Activated CD4-positive, alpha-beta T cell treated with anti-CD3 and anti-CD28 coated beads, Interleukin-2, amount 50 U/mL, for 4 hours (primary cell): ENCODE measurements at places on chromosomes 12 and 14.
A peak's percentile ranks its signal among the peaks of the same experiment; 100 is the strongest.

- DNase-seq, result no peak
Observed at GRCh38 chr12:101761350-101761749, 22.1 kb upstream of the SYCP3 start.

DNA sequence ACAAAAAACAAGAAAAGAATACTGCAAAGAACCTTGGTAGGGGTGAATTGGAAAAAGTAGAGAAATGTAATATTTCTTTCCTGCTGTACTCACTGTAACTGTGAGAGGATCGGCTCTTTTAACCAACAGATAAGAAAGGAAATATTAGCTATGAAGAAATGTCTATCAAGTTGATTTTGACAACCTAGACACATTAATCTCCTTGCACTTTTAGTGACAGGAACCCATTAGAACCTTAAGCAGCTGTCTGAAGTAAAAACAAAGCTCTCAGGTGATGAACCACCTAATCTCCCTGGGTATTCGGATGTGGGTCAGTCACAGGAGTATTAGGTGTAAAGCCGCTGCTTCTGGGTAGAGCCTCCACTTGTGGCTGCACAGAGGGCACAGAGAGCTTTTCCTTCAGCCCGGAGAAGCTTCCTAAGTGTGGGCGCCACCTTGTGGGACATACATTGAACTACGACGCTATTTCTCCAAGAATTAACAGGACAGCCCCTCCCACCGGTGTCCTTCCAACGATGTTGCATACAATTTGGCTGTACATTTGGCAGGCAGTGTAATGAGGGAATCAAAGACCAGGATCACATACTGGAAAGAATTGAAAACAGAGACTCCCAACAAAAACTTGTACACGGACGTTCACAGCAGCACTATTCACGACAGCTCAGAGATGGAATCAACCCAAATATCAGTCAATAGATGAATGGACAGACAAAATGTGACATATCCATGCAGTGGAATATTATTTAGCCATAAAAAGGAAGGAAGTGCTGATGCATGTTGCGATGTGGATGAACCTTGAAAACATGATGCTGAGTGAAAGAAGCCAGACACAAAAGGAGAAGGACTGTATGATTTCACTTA, 28.9 kb upstream of the MAPKAPK5 start:
- DNase-seq, result peak; percentile 47

DNA sequence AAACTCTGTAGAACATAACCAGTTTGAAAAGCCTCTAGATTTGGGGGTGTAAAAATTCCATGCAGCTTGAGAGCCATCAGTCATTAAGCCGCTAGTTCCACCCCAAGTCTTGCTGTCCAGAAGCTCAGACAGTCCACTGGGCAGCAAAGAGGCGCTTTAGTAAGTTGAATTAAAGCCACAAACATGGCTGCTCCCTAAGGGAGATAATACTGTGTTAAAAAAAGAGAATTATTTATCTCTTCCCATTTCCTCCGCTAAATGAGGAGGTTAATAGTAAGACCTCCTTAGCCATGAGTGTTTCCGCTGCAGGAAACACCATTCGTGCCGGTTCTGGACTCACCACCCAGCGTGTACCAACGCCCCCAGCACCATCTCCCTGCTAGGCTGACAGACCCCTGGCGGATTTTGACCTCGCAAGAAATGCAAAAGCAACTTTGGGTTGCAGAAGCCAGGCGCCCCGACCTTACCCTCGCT, 536 bp downstream of the TM7SF3 start:
- DNase-seq, result no peak

- no peak for DNase-seq
Observed at GRCh38 chr12:22333713-22334409, 646 bp downstream of the ST8SIA1 start.

DNA sequence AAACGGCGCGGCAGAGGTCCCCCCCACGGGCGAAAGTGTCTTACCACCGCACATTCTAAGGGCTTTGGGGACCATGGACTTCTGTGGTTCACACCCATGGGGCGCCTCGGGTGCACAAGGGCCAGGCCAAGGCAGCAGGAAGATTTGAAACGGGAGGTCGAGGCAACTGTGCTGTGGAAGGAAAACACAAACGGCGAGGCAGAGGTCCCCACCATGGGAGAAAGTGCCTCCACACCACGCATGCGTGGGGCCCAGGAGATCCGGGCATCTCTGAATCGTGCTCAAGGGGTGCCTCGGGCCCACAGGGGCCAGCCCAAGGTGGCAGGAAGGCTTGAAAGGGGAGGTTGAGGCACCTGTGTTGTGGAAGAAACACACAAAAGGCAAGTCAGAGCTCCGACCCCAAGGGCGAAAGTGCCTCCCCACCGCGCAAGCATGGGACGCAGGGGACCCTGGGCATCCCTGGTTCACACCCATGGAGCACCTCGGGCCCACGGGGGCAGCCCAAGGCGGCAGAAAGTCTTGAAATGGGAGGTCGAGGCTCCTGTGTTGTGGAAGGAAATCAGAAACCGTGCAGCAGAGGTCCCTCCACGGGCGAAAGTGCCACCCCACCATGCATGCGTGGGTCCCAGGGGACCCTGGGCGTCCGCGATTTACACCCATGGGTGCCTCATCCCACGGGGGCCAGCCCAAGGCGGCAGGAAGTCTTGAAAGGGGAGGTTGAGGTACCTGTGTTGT, 371.0 kb downstream of the ALG10 start:
- no peak for DNase-seq

DNA sequence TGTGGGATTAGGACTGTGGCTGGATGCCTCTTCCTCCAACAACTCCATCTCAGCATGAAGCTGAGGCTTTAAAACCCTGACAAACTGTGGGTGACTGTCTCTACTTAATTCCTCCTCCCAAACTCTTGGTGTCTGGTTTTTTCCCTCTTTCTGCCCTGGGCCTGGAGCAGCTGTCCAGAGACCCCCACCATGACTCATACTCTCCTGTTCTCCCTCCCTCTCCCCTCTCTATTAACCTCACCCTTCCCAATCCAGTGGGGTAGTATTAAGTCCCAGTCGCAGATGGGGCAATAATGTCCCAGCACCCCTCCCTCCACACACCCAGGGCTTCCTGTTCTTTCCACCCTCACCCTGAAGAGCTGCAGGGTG, 2.0 kb upstream of the DNAJC14 start:
- DNase-seq, result no peak

DNA sequence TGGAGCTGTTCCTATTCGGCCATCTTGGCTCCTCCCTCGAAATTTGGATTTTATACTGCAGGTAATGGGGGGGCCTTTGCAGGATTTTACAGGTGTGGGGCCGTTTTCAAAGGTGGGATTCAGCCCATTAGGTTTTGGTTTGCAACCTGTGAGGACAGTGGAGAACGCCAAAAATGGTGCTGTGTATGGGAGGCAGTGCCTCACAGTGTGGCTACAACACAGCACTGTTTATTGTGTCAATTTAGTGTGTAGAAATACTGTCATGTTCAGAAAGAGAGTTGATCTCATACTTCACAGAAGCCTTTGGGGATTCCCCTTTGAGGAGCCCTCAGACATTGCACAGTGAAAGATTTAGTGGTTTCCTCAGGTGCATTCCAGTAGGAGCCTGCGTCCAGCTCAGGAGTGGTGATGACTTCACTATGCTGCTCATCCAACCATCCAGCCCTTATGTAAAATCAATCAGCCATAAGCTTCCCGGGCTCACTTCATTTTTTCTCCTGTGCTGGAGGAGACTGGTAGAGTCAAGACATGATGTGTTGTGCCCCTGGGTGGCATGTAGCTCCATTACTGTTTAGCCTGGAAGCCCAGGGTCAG, 92.7 kb upstream of the PRMT8 start:
- no peak for DNase-seq

DNA sequence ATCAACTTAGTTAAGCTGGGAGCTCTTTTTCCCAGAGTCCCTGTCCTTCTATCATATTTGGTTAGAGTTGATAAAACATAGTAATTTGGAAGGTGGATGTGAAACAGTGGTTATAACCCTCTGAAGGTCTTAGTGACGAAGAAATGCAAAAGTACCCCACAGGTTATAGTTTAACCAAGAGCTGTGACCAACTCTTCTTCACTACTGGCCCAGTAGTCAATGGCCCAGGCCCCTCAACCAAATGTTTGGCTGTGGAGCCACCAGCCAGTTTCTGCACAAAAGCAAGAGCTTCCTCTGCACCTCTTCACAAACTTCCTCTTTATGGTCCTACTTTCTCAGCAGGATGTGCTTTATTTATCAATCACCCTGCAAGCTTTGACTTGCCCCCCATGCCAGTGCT, 132.6 kb downstream of the BMP4 start:
- DNase-seq, result no peak

GRCh38 chr12:63894132-63894531, 49.6 kb downstream of the SRGAP1 start:
- DNase-seq, result no peak

DNA sequence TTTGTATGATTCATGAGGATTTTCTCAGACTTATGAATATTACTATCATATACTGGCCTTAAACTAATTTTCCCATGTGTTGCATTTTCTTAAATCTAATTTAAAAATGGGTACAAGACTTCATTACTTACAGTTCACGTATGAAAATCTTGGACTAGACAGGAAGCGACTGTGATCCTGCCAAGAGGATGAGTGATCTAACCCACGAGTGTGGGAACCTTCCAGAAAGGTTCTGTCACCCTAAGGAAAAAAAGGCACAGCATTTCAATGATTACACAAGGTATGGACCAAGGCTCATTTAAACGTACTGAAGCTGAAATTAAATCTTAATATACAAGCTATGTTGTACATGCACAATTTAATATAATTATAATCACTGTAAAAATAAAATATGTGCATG, 293.5 kb upstream of the DIO2 start:
- no peak for DNase-seq

DNA sequence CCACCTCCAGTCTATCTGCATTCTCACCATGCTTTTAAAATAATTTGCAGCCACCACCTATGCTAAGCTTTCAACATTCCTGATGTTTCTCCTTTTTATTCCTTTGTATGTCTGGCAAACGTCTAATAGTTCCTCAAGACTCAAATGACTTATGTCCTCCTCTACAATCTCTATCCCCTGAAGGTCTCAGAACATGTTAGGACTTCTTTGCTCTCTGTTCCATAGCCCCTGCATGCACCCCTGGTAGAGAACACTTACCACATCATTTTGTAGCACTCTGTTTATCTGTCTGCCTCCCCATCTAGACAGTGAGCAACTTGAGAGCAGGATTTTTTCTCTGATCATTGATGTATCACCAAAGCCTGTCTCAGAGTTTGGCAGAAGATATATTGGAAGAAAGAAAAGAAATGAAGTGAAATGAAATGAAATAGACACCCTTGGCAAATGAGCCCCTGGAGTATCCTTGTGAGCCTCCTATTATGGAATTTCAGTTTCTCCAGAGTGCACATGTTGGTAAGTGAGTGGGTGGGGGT, 1231.2 kb upstream of the FLRT2 start:
- no peak for DNase-seq

DNA sequence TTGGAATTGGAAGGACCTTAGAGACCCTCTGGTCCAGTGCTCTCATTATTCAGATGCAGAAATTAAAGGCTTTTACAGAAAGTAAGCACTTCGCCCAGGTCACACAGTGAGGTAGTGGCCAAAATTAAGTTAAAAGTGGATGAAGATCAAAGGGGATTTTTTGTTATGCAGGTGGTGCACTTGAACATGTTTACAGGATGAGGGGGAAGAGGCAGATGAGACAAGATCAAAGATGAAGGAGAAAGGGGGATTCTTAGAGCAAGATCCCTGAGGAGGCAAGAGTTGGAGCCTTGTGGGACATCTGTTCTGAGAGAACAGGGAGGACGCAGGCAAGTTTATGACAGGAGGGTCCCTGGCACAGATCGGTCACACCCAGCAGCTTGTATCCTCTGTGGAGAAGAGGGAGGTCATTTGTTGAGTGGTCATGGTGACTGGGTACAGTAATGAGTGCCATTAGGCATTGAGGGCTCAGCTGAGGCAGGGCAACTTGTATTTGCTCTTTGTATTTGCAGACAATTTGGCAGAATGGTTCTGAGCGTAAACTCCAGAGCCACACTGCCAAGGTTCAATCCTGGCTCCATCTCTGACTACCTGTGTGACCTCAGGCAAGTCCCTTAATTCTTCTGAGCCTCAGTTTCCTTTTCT, 84.0 kb downstream of the BORCS5 start:
- no peak for DNase-seq

DNA sequence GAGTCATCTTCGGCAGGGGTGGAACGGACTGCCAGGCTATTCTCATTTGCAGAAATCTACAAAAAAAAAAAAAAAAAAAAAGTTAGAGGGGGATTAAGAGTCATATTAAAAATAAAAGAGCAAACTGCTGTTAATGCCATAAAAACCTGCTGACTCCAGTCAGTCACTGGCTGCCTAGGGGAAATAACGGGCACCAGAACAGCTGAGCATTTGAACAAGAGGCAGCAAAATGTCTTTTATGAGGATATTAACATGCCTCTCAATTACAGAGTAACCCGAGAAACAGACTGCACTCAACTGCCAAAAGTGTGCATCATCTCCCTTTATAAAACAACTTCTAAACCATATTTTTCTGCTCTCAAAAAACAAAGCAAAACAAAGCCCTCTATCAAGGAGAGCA, 28.7 kb upstream of the CERS5 start:
- no peak for DNase-seq

GRCh38 chr14:81220580-81220829, 254 bp downstream of the GTF2A1 start:
- no peak for DNase-seq

- no peak for DNase-seq
Observed at GRCh38 chr12:22684140-22685118, 59.5 kb downstream of the ETNK1 start.

DNA sequence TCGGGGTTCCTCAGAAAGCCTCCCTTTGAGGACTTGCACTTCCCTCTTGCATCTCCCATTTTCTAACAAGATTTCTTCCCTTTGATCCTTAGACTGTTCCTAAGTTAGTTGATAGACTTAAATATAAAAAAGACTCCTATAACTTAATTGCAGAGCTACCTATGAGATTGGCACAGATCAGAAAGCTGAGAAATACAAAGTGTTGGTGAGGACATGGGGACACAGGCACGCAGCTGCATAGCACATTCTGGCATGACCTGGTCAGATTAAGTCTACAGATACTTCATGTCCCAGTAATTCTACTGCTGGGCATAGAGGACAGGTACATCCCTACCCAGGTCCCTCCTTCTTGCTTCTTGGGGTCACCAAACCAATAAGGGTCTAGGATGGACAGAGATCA, 141.7 kb upstream of the LHX5 start:
- no peak for DNase-seq

GRCh38 chr14:76227450-76228050, 75.8 kb downstream of the GPATCH2L start:
- no peak for DNase-seq

DNA sequence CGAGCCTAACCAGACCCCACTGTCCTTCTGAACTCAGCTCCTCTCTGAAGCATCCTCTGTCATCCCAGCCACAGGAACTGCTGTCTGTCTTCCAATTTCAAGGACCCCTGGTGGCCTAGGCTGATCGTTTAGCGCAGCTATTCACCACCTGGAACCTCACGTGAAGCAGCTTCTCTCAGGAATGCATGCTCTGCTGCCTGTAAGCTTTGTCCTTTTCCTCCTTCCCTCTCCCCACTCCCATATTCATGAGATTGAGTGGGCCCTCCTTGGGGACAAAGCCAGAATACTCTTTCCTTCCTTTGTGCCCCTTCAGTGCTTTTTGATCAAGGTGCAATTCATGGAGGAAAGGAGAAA, 17.2 kb downstream of the DPF3 start:
- no peak for DNase-seq
